Esophagus squamous epithelium (tissue), 5 donors: ENCODE measurements at places on chromosomes 5 and 9.

- DNase-seq = no peak
These were observed 35.1 kb downstream of the CEMIP2 start for GRCh38 chr9:71733176-71733575.

DNA sequence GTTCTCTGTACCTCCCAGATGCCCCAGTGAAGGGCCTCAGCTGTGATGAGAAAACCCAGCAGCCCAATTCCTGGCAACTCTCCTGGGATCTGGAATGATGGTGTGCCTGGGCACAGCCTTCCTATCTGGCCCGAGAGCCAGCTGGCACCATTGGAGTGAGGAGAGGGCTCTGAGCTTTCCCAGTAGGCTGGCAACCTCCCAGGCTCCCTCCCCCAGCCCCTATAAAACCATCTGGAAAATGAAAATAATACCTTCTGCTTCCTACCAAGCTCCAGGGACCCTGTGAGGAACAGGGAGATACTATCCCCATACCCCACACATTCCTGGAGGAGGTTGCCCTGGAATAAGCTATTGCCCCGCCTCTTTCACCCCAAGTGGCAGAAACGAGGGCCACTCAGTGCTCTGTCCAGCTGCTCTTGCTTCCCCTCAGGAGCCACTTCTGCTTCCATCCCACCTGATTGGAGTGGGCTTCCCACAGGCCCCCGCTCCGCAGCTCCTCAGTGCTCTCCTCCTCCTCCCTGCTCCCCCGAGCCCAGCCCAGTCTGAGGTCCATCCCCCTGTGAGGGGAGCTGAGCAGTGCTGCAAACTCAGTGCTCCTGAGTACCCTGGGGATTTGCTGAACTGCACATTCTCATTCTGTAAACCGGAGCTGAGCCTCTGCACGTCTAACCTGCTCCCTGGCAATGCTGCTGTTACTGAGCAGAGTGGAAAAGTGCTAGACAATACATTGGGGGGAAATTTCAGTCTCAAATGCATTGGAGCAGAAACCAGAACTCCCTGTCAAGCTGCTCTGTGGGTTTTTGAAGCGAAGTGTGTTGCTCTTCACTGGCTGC, 74.7 kb downstream of the THBS4 start:
- no peak for DNase-seq

DNA sequence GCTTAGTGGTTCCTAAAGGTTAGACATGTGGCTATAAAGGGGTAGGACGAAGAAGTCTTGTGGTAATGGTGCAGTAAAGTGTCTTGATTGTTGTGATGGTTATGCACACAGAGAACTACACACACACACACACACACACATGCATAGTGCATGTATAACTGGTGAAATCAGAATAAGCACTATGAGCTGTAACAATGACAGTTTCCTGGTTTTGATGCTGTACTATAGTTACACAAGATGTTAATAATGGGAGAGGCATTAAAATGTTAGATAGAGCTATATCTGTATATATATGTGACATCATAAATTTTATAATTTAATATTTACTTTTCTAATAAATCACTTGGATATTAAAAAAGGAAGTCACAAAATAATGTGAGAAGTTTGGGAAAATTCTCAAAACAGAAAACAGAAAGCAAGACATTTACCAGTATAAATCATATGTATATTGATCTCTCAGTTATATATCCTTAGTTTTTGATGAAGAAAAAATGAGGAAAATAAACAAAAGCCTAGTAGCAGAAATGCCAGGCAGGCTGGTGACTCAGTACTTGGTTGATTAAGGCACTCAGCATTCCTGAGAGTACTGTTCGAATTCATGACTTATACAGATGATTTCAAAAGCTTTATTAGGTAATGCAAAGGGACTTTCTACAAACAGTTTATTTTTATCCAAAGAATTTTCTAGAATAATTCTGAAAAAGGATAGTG, 350.5 kb upstream of the DAB2 start:
- no peak for DNase-seq

DNA sequence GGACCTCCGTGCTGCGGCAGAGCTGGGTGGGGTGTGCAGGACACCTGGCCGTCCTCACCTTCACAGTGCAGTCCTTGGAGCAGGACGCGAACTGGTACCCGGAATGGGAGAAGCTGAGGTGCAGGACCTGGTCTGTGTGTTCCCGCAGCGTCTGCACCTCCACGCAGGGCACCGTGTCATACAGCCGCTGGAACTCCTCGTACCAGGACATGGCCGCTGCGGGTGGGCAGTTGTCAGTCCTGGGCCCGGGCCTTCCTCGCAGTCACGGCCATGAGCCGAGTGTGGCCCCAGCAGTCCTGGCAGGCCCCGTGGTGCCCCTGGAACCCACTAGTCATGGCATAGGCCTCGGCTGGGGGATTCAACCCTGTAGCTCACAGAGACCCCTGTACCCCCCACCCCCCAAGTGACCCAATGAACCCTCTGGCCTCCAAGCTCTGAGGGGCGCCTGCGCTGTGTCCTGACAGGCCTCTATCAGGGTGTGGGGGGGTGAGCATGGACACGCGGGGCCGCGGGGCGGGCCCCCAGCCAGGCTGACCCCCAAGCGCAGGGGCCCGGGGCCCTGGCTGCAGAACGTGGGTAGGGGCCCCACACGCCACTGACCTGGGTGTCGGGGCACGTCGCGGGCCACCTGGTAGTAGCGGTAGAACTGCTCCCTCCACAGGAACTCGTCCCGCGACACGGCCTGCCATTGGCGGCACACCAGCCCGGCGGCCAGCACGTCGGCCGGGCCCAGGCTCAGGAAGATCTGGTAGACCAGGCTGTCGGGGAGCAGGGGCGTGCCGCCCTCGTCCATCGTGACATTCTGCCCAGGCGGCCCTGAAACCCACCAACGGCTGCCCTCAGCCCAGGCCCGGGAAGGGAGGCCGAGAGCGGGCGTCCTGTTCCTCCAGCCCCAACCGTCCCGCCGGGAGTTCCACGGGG, 987 bp downstream of the FBXW5 start:
- no peak for DNase-seq

DNA sequence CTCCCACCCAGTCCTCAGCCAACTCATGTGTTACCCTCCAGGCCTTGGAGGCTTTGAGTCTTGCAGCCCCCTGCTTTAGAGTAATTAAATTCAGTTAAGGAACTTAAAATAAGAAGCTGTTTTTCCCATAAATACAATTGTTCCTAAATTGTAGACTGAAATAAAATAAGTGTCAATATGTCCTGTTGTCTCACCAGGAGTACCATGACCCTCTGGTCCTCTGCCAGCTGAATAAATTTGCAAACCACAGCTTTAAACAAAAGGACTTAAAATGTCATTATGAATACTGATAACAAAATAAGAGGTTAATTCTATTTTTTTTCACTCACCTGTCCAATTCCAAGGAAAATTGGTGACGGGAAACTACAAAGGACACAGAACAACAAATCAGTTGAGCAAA, 15.6 kb downstream of the SLC35D2 start:
- DNase-seq = no peak

DNA sequence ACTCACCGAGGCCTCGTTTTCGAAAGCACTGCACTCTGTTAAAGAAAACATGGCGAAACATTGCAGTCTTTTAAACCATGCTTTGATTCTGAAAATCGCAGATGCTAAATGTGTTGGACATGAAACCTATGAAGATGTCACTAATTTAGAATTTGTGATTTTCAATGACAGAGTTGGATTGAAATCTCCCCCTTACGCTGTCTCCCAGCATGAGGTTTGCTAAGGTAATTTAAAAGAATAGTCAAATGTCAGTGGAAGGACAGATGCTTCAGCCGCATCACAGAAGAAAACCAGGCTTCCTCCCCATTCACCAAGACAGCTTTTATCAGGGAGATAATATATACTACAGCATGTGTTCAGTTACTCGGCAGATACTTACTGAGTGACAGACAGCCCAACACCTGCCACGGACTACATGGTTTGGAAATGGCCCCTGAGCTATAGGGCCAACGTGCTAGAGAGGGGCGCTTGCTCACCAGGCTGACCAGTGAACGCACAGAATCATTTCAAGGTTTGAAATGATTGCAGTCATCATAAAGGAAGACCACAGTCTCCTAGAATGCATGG, 136.9 kb downstream of the ADAMTS16 start:
- DNase-seq = no peak

GRCh38 chr9:34171753-34172535, 6.9 kb upstream of the UBAP1 start:
- DNase-seq = no peak

- DNase-seq = no peak
These were observed 13.5 kb downstream of the COL5A1 start for GRCh38 chr9:134655101-134655500.

DNA sequence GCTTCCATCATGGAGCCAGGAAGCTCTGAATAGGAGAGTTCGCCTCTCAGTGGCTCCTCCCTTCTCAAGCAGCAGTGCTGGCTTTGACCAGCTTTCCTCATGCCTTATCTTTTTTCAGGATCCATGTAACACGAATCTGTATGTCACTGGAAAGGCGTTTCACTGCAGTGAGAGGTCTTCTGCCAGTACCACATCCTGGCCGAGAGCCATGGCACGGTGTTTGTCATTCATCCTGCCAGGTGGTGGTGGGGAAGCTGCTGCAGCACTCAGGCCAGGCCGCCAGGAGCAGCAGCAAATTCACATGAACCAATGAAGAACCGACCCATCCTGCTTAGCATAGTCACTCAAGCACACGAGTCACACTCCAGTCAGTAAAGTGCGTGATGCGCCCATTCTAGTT, 179.0 kb downstream of the FANCC start:
- DNase-seq = no peak

- no peak for DNase-seq
These were observed 166.1 kb downstream of the CD180 start for GRCh38 chr5:67030289-67031056.

- DNase-seq = no peak
These were observed 485.0 kb downstream of the TAF11L14 start for GRCh38 chr5:18119156-18119785.

GRCh38 chr9:125549039-125549438, 158.0 kb downstream of the MAPKAP1 start:
- no peak for DNase-seq

DNA sequence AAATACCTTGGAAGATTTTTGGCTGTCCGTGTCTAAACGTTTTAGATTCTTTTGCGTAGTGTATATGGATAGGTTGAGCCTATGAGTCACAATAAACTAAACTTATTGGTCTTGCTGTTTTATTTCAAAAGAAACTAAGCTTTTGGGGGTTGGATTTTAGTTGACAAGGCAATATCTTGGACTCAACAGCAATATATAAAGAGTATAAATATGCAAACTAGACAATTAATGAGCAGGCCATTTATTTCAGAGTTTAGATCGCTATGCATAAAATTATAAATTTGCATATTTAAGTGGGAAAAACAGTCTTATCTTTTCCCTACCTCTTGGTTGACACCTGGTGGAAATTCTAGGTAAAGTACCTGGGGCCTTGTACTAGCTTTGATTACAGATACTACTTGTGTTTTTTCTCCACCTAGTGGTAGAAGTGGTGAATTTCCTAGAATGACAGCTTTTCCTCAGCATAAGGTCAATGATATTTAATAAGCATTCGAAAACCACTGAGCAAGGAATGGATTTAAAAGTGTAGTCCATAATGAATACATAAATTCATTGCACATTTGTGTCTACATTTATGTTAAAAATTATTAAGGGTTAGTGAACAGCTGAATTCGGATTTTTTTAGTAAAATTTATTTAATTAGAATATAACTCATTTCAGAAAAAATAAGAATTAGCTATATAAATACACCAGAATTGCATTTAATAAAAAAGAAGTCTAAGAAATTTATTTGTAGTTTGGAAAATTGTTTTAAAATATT, 1.7 kb upstream of the ARRDC3 start:
- DNase-seq = no peak

DNA sequence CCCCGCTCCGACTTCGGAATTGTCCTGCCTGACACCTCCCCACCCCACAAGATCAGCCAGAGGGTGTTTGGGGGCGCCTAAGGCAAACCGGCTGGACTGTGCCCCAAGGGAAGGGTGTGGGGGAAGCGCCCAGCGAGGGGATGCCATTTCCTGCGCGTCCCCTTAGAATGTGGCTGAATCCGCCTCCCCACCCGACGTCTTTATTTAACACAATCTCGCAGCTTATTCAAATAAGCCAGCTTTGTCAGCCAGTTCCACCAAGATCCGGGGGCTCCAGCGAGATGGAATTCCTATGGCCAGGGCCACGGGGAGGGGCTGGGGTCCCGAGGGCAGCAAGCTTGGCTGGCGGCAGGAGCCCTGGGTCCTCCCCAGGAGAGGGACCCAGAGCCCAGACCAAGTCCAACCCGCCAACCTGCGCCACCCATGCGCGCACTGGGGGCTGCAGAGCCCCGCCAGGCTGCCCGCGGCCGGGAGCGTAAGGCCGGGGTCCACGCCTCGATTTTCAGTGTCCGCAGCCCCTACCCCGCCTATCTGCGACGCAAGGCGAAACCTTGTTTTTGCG, 7.4 kb downstream of the IRX4 start:
- DNase-seq = no peak
